GM18507 (cell line): ENCODE measurements at places on chromosomes 2 and 18.

GRCh38 chr2:85601771-85602475 lies 575 bp downstream of the TMEM150A start:
- no peak for DNase-seq

GRCh38 chr2:162243294-162243693 lies at the start of gene FAP:
Gene FAP, minus strand, starts transcription at chr2:162243445. Its CDS starts 118 bp downstream, at chr2:162243327.
- no peak for DNase-seq

DNA sequence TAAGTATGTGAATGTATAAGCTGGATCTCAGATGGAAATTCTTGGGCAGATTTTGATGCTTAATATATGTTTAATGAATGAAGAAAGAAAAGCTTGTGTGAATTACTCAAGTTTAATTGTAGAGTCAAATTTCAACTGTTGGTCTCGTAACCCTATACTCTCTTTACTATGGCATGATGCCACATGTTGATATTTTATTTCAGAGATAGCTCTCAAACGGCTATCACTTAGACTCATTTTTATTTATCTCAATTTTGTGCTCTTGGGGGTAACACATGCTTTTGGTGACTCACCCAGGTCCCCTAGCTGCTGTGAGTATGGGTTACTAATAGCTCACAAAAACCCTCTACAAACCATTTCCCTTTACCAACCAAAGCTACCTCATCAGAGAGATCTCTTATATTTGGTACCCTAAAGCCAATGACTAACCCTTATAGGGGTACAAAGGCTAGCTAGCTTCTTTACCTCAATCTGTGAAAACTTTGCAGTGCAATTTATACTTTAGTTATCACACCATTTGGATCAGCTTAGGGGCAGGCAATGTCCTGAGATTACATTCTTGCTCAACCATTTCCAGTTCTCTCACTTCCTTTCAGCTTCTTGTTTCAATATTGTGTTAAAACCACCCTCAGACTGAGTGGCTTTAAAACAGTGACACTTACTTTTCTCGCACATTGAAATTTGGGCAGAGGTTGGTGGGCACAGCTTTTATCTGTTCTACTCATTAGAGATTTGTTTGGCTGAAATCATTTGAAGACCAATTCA lies 240.3 kb downstream of the CDH7 start:
- no peak for DNase-seq

GRCh38 chr2:3827673-3828575 lies 124.5 kb downstream of the DCDC2C start:
- DNase-seq: no peak

DNA sequence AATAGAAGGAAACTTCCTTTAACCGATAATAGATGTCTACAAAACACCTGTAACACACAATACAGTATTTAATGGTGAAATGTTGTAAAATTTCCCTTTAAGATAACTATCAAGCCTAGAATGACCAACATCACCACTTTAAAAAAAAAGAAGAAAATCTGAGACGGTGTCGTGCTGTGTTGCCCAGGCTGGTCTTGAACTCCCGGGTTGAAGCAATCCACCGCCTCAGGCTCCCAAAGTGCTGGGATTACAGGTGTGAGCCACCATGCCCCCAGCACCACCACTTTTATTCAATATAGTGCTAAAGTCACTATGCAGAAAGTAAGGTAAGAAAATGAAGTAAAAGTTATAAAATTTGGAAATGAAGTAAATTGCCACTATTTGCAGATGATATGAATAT lies 96.9 kb downstream of the MYOM1 start:
- no peak for DNase-seq

- DNase-seq: no peak
These were observed 100.6 kb downstream of the MSH2 start for GRCh38 chr2:47503481-47504070.

DNA sequence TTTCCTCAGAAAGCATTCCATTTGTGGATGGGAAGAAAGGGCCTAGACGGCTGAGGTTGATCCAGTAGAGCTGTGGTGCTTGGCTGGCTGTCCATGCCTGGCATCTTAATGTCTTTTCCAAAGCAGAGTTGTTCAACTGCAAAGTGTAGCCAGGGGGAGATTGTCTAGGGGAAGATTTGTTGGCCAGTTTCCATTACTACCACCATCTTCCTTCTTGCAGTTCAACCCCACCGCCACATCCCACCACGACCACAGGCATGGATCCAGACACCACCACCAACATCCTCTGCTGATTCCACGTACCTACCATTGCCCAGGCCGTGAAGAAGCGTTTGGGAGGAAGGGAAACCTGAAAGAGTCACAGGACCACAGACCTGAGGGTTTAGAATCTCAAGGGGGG lies 50.7 kb upstream of the HAAO start:
- DNase-seq: no peak

DNA sequence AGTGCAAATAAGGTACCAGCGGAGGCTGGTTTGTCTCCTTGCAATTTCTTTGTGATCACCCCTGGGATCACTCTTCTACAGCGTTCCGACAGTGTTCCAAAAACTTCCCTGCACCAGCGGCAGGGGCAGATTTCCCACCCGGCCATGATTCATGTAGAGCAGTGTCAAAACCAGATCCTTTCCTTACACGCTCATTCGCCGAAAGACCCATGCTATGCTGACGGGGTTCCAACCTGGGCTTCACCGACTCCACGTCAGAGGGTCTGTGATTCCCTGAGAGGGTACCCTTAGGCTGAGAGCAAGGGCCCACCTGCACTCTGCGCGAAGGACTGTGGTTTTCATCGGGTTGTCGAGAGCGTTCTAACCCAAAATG lies 423 bp upstream of the TTC27 start:
- DNase-seq: no peak

DNA sequence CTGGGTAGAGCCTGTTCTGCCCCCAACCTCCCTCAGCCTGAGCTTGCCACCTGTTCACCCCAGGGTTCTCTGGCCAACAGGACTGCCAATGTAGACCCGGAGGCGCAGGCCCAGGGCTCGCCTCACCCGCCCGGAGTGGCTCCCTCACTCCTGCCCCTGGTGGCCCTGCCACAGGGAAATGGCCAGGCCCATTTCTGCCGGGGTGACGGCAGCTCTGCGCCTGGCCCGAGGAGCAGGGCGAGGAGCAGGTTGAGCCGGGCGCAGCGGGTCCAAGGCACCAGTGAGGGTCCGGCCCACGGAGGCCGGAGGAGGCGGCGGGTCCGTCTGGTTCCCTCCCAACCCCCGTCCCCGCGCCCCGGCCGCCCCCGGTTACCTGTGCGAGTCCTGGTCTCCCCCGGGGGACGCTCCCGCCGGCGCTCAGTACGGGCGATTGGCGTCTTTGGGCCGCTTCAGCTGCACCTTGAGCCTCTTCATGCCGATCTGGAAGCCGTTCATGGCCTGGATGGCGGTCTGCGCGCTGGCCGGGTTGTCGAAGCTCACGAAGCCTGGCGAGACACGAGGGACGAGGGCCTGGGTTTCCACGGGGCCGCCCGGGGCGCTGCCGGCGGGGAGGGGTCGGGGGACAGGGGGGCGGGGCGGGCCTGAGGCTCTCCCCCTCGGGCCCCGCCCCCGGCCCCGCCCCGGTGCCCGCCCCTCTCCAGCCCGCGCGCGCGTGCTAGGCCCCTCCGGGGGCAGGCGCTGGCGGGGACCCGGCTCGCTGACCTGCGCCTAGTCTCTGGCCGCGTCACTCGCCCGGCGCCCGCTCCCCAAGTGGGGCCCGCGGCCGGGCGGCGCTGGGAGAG lies 312.0 kb downstream of the CELF4 start:
- no peak for DNase-seq
